Activated naive CD4-positive, alpha-beta T cell treated with anti-CD3 and anti-CD28 coated beads for 36 hours (primary cell): ENCODE measurements at places on chromosomes 2 and 18. TPM values are rescaled to one million over a fixed set of nuclear protein-coding genes. Genes with fewer than 3 reads are reported as not detected.

CRYBA2 gene
- not detected for total RNA-seq

DCC gene
- not detected for total RNA-seq

DNA sequence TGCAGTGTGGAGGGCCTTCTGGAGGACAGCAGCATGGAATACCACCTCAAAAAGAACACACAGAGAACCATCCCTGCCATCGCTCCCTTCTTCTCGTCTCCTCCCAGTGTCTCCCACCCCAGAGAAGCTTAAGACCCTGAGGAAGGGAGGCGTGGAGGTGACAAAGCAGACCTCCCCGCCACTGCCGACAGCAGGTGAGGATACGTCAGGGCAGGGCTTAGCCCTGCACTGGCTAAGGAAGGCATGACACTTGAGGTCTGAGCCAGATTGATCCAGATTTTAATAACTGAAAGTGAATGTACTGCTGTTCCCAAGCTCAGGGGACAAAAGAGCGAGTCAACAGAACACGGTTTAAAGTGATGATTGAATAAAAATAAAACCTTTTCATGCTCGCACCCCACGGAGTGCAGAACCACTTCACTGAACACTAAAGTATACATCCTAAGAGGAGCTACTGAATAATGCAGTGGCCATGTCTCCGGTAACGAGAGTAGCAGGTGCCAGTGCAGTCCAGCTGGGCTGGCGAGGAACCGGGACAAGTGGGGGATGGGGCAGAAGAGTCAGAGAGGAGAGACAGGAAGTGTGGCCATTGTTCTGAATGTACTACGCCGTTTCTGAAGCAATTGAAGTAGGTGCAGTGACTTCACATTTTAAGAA lies 391.0 kb downstream of the CDH2 start:
- H3K27me3 ChIP-seq: no peaks in the 10 kb centered on the region
- DNase-seq: no peak

- no peaks in the 10 kb centered on the region for H3K27me3 ChIP-seq
- H3K4me3 ChIP-seq: no peak overlapping the region
- no peak overlapping the region for H3K27ac ChIP-seq
Observed at GRCh38 chr2:85398426-85399182, 11.6 kb downstream of the CAPG start.

ARHGAP28 gene
- total RNA-seq: not detected

- H3K36me3 ChIP-seq: peaks cover 8% of the 10 kb centered on the region
- no peak overlapping the region for H3K27ac ChIP-seq
- no peaks in the 10 kb centered on the region for H3K27me3 ChIP-seq
- H3K4me1 ChIP-seq: peaks cover 33% of the 10 kb centered on the region
- no peak overlapping the region for H3K4me3 ChIP-seq
- DNase-seq: no peak
Observed at GRCh38 chr2:96737831-96738230, 2.0 kb downstream of the LMAN2L start.

PID1 gene
- total RNA-seq: not detected

DNA sequence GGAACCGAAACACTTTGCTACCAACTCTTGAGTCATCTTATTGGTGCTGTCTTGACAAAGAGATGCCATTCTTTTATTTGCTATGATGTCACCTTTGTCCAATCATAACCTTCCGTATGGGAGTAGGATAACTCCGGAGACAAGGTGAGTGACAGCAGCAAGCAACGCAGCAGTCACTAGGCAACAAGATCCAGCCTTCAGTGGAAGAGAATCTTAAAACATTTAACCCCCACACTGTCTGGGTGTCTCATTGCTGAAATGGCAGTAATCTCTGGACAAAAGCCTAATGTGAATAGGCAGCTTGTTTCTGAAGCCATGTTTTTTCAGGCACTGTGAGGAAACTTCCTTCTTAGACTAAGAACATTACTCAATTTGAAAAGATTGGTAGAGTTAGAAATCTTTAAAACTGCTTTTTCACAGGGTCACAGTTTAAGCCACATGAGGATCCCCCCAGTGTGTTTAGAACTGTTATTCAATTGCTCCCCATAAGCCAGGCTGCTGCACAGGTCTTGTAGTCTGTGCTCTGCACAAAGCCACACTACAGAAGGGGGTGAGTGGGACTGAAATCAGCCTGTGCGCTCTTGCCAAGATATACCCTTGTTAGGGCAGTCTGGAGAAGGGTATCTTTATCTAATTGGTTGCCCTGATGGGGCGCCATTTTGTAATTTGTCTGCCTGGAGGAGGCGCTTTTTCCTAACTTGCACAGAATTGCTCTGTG lies 131.5 kb upstream of the STON1 start:
- DNase-seq: no peak
- H3K4me1 ChIP-seq: peaks cover 9% of the 10 kb centered on the region
- H3K27ac ChIP-seq: no peak overlapping the region
- no peaks in the 10 kb centered on the region for H3K36me3 ChIP-seq
- H3K4me3 ChIP-seq: no peak overlapping the region
- H3K27me3 ChIP-seq: no peaks in the 10 kb centered on the region

- H3K27ac ChIP-seq: no peak overlapping the region
- DNase-seq: no peak
- peaks cover 27% of the 10 kb centered on the region for H3K36me3 ChIP-seq
- H3K4me3 ChIP-seq: no peak overlapping the region
- no peaks in the 10 kb centered on the region for H3K4me1 ChIP-seq
Observed at GRCh38 chr2:47152803-47153202, 2.3 kb downstream of the STPG4 start.

PECR gene
- total RNA-seq: 18.8 TPM

GRCh38 chr2:232309592-232309991 lies 69.0 kb upstream of the ALPP start:
- H3K4me1 ChIP-seq: peaks cover 50% of the 10 kb centered on the region
- peak; percentile 68 for DNase-seq
- no peak overlapping the region for H3K4me3 ChIP-seq
- H3K27me3 ChIP-seq: no peaks in the 10 kb centered on the region

DNA sequence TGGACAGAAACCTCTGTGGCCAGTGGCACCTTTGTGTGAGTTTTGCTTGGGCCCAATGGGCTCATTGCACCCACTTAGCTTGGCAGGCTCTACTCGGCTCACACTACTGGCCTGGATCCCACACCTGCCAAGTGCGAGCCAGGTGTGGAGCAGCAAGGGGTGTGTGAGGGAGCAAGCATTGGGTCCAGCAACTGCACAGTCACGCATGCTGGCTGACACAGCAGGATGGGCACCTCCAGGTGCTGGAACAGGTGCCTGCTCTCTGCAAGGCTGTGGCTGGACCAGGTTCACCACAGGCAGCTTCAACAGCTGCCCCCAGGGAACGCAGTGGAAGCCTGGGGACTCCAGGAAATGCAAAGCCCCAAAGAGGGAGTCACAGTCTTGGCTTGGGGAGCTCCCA lies 94.2 kb downstream of the DOK6 start:
- peaks cover 2% of the 10 kb centered on the region for H3K36me3 ChIP-seq
- no peak for DNase-seq
- no peak overlapping the region for H3K27ac ChIP-seq
- H3K4me1 ChIP-seq: no peaks in the 10 kb centered on the region
- H3K27me3 ChIP-seq: peaks cover 1% of the 10 kb centered on the region
- H3K4me3 ChIP-seq: no peak overlapping the region

DNA sequence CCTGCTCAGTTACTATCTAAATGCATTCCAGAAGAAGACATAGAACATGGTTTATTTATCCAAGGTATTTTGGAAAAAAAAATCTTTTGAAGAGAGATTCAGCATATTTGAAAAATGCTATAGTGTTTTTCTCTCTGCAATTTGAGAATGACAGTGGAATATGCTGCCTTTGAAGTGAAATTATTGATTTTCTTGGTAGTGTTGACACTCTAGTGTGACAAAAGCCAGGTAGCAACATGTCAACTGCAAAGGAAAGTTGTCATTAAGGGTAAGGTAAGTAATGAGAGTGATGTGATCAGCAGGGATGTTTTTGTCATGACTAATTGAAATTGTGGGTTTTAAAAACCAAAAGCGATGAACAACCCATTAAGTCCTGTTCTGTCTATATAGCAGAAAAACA lies 1387.1 kb upstream of the TMEFF2 start:
- no peaks in the 10 kb centered on the region for H3K4me1 ChIP-seq
- DNase-seq: no peak
- H3K36me3 ChIP-seq: no peaks in the 10 kb centered on the region
- H3K27ac ChIP-seq: no peak overlapping the region

- no peak for DNase-seq
- H3K36me3 ChIP-seq: no peaks in the 10 kb centered on the region
- no peaks in the 10 kb centered on the region for H3K4me1 ChIP-seq
- no peak overlapping the region for H3K4me3 ChIP-seq
- H3K27me3 ChIP-seq: no peaks in the 10 kb centered on the region
Observed at GRCh38 chr18:1092228-1092627, 187.6 kb downstream of the ADCYAP1 start.

DNA sequence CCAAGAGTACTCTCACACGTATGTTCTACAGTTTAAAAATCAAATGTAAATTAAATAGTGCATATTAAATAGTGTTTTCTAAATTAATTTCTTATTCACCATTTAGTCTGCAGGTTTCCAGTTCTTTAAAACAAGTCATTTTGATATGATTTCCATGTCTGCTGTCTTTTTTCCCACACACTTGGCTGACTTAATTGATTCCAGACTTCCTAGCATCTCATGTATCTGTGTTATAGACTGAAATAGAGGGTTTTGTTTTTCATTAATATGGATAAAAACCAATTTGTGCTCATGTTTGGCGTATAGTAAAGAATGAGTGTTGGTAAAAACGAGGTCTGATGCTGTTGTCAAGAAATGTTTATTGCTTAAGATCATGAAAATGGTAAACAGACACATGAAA lies 104.3 kb downstream of the SRBD1 start:
- no peak overlapping the region for H3K4me3 ChIP-seq
- H3K4me1 ChIP-seq: no peaks in the 10 kb centered on the region
- peaks cover 23% of the 10 kb centered on the region for H3K36me3 ChIP-seq

GRCh38 chr2:53033411-53033810 lies 734.2 kb upstream of the CHAC2 start:
- no peaks in the 10 kb centered on the region for H3K36me3 ChIP-seq
- no peak overlapping the region for H3K4me3 ChIP-seq
- no peak for DNase-seq

FAM237A gene
- not detected for total RNA-seq

SCN1A gene
- not detected for total RNA-seq

GRCh38 chr2:135742325-135742757 lies 686 bp downstream of the UBXN4 start:
- H3K4me3 ChIP-seq: peak overlapping the region; percentile 98
- H3K27me3 ChIP-seq: no peaks in the 10 kb centered on the region
- peak; percentile 56 for DNase-seq

DNA sequence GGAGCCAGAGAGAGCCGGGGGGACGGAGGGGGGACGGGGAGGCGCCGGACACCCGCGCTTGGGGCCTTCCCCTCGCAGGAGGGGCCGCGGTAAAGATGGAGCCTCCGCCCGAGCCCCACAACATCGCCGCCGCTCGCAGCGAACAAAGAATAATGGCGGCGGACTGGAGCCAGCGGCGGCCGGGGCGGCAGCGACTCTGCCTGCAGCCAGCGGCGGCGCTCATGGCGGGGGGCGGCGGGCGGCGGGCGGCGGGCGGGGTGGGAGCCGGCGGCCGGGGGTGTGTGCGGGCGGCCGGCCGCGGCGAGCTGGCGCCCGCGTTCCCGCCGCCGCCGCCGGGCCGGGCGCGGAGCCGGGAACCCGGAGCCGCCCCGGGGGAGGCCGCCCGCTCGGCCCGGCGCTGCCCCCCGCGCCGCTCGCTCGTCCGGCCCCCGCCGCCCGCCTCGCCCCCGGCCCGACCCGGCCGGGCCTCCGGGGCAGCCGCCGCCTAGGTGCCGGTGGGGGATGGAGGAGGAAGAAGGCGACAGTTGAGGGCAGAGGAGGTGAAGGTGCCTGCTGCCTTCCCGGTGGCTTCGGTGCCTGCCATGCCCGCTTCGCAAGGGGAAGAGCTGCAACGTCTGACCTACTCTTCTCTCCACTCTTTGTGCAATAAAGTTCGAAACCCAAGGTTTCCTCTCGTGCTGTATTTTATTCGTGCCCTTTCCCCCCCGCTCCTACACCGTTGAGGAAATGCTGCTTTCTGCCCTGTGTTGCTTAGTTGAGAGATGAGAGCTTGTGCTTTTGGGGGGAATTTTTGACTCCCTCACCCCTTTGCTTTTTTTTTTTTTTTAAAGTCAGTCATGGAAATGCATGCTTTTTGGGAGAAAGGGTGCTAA lies 634 bp downstream of the CREB1 start:
- no peaks in the 10 kb centered on the region for H3K27me3 ChIP-seq
- H3K27ac ChIP-seq: peak overlapping the region; percentile 100
- peaks cover 25% of the 10 kb centered on the region for H3K36me3 ChIP-seq
- peak; percentile 50 for DNase-seq
